HFFc6 (cell line): ENCODE measurements at places on chromosomes 5 and 9.

DNA sequence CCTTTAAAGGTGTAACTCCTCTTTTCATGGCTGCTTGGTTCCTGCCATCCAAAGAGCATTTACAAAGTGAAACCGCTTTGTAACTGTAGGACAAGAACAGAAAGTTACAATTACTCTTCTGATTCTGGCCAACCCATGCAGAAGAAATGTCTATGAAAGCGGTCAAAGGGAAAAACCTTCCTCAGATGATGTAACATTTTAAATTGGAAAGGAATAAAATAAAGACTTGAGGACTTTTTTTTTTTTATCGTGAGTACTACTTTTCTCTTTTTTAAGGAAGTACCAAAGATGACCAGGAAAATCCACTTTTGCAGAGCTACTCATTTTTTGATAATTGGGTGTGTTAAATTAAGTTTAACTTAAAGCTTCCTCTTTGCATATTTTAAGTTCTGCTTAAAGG is 13.0 kb upstream of the C9orf72 start:
- no peak for DNase-seq

GRCh38 chr5:13746026-13746425 is 198.5 kb downstream of the DNAH5 start:
- DNase-seq, result no peak

- DNase-seq, result no peak
Measured at GRCh38 chr5:54176066-54176830, 134.1 kb downstream of the ARL15 start.

DNA sequence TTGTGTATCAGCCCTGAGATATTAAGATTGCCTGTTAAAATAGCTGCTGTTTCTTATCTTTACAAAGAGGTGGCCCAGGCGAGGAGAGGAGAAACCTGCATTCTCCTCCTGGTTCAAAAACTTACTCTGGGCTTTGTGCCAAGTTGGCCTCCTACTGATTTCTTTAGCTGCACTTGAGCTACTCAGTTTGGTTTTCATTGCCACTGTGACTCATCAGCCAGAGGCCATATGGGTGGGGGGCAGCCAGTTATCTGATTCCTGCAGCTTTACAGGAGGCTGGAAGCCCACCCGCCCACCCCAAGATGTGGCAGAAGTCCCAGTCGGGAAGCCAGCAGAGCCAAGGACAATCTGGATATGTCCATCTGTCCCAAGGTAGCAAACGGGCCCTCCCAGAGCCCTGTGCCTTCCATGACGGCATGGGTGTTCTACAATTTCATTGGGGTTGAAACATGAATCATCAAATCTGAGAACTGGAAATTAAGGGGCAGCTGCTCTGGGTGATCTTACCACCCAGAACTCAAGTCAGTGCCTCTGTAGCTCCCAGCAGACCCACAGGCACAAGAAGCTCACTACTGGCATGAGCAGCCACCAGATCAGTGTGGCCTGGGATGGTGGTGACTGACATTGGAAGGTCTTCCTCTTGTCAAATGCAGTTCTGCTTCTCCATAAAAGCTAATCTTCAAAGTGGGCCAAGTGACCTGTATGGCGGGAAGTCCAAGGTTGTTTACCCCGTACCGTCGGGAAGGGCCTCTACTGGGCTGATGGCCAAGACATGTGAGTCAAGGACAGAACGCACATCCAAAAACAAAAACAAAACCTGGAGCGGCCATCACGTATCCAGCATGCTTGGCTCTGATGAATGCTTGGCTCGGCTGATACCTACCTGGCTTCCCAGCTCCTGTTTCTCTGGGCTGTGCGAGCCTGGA is 15.6 kb downstream of the FCN2 start:
- DNase-seq, result peak; percentile 57

GRCh38 chr9:87520172-87520683 is 22.6 kb downstream of the DAPK1 start:
- no peak for DNase-seq

DNA sequence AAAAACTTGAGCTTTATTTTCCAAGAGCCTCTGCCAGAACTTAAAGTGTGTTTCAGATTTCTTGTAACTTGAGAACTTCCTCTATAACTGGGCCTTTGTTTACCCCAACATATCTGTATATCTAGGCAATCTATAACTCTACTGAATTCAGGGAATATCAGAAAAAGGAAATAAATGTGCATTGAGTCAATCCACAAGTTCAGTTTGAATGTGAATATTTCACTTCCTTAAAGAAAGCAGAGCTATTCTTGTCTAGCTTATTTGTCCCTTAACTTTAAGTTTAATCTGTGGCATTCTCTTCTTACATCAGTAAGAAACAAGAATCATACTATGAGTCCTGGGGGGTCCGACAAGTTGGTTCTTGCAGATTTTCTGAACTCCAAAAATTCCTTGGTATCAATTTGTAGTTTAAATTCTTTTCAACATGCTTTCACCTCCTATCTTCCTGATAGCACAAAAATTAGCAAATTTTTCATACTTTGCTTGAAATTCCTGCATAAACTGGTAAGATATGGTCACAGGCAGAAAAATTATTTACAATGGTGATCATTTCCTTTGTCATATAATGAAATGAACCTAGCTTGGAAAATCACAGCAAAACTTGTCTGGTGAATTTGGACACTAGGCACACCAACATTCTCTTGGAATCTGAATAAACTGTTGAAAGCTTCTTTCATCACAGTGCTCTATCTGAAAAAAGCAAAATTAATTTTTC is 19.8 kb upstream of the ITGA1 start:
- DNase-seq, result no peak

DNA sequence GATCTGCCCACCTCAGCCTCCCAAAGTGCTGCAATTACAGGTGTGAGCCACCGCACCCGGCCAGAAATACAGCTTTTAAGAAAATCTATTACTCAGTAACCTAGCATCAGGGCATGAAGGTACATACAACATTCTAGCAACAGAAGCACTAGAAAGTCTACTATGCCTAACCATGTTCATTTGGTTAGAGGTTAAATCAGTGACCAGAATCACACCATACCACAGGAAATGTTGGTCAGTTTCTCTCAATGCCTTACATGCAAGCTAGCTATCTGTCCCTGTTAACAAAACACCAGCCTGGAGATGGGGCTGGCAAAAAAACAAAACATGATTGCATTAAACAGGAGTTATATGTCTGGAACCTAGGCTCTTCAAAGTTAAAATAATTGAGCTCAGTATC is 104.1 kb downstream of the STRBP start:
- DNase-seq, result no peak

- DNase-seq, result peak; percentile 22
Measured at GRCh38 chr5:172834415-172835289, 601 bp downstream of the ERGIC1 start.

- DNase-seq, result peak; percentile 23
Measured at GRCh38 chr5:140588311-140589070, 23.9 kb downstream of the SLC35A4 start.

DNA sequence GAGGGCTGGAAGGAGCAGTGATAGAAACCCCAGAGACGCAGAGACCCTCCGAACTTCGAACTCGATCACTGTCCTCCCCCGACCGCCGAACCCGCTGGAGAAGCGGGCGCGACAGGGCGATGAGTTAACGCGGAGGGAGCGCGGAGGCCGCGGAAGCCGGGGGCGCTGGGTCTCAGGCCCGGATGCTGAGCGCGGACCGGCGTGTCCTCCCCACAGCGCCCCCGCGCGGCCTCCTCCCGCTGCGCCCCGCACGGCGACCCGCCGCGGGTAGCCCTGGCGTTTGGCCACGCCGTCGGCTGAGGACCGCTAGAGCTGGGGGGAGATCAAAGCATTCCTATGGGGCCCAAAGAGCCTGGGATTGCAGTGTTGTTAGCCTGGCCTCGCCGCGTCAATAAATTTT is 7.7 kb upstream of the DMRT2 start:
- no peak for DNase-seq

DNA sequence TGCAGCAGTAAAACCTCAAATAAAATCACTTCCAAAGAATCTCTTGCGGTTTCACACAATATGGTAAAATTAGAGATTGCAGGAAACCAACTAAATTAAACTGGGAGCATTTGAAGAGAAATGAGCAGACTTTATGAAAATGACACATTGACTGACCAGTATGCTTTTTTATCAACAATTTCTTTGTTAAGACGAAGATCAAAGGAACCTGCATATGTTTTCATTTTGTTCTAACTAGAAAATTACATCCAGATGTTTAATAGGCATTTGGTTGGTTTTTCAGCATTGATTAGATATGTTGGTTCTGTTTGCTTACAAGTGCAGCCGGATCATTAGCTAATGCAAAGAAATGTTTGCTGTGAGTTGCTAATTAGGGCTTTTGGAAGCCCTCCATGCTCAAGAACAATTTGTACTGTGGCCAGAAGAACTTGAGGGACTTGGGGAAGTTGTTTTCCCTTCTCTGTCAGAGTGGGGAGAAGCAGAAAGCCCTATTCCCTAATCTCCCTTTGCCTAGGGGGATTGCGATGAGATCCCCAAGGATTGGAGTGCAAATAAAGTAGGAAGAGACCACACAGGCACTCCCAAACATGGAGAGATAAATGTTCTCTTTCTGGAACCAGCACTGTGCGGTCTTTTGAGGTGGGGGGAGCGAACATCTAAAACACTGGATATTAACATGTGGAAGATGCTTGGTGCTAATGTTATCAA is 4.5 kb upstream of the TLE1 start:
- no peak for DNase-seq

- DNase-seq, result no peak
Measured at GRCh38 chr5:96478983-96479382, 45.9 kb upstream of the PCSK1 start.

DNA sequence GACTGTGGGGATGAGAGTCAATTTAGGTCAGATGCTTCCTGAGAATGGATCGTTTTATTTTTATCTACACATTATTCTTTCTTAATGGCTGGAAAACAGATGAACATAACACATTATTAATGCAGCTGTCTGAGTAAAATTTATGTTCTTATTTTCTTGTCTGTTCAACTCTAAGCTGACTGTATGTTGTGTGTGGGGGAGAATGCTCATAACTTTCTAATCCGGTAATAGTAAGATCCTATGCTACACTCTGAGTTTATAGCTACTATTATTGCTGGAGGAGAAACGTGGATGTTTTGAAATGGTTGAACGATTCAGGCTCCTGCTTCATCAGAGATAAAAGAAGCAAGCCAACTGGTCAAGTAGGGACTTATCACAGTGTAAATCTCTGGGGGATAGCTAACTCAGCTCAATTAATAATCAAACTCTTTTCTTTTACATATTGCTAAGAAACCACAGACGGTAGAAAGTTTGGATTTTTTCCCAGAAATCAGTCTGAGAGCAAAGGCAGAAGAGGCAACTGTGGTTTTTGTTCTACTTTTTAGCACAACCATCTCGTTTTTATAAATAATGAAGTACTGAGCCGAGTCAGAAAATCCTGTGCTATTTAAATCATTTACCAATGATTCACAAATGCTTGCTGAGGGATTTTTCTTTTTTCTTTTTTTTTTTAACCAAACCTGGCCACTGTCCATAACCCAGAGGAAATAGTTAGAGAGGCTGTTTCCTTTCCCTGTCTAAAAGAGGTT is 265.0 kb upstream of the FAM174A start:
- DNase-seq, result no peak

- no peak for DNase-seq
Measured at GRCh38 chr9:136543280-136543679, 2.6 kb downstream of the NOTCH1 start.

DNA sequence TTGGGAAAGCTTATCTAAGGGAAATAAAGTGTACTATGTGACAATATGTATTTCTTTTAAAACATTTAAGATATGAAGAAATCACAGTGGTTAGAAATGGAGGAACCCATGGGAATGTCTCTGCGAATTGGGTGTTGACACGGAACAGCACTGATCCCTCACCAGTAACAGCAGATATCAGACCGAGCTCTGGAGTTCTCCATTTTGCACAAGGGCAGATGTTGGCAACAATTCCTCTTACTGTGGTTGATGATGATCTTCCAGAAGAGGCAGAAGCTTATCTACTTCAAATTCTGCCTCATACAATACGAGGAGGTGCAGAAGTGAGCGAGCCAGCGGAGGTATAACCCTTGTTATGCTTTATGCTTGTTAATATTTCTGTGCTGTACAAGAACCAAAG is 69.9 kb downstream of the ADGRV1 start:
- DNase-seq, result no peak

- DNase-seq, result no peak
Measured at GRCh38 chr9:103483471-103484096, 488.5 kb downstream of the CYLC2 start.

GRCh38 chr9:135499326-135500070 is 984 bp upstream of the MRPS2 start:
- DNase-seq, result peak; percentile 88

GRCh38 chr5:14749579-14750101 is 85.1 kb downstream of the OTULIN start:
- no peak for DNase-seq

DNA sequence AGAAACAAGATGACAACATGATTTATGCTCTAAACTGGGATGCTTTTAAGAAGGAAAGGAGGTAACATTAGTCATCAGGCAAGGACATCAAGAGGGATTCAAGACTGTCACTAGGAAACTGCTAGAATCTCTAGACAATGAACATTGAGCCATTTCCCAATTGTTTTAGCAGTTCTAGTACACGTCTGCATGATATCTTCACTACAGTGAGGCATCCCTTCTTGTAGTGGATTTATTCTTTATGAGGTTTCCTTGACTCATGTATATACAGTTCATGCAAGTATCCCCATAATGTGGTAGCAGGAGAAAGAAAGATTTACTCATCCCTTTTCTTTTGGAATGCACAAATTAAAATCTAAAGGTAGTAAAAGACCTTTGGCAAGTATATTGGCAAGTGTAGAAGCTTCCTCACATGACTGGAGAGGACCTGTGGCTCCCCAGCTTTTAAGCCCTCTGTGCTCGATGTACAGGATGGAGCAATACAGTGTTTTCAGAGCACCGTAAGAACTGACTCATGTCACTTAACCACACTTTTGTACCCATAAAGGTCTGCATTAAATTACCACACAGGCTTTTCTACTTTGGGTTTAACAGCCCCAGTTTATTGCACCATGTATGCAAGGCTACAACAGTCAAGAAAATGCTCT is 335.9 kb downstream of the SEMA5A start:
- DNase-seq, result peak; percentile 69

- DNase-seq, result no peak
Measured at GRCh38 chr5:155839251-155840037, 487.5 kb upstream of the SGCD start.

- no peak for DNase-seq
Measured at GRCh38 chr5:53902296-53902907, 342.0 kb downstream of the NDUFS4 start.

- DNase-seq, result no peak
Measured at GRCh38 chr5:175810457-175810856, 60.9 kb upstream of the CPLX2 start.

GRCh38 chr9:5480919-5481318 is 29.4 kb upstream of the PDCD1LG2 start:
- no peak for DNase-seq

GRCh38 chr5:1550287-1551076 is 26.7 kb upstream of the LPCAT1 start:
- DNase-seq, result no peak

GRCh38 chr9:121349009-121349408 is 21.0 kb downstream of the STOM start:
- no peak for DNase-seq

DNA sequence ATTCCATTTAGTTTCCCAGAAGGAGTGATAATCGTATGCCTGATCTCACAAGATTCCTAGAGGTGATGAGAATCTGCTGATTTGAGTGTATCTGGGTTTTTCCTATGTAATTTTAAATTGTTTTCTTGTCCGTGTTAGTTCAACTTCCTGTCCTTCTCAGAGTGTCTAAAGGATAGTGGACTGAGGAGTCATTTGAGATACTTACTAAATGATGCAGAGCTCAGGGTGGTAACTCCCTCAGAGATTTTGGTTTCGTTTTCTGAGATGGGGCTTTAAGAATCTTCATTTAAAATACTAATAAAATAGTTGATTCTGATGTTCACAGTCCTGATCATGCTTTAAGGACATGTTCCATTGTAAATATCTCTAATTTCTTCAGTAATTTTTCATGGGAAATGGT is 30.3 kb downstream of the MELK start:
- peak; percentile 41 for DNase-seq
